Mesothelial cell of epicardium (in vitro differentiated cells): ENCODE measurements at places on chromosomes 7 and 10.

GRCh38 chr7:22849172-22849571 lies 26.5 kb upstream of the TOMM7 start:
- no peak for DNase-seq

DNA sequence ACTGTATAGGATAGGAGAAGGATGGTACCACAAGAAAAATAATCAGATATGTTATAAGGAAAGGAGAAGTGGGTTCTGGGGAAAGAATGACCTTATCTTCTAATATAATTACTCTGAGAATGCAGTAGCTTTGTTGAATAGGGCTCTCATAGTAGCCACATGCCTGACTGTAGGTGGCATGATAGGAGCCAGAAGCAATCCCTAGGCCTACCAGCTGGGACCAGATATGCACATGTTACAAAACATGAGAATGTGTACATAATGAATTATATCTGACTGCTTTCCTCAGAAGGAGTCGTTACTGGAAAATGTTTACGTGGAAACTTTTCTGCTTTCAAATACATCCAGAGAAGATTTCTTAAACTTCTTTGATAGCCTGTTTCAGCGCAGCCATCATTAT lies 53.2 kb upstream of the FAM3C start:
- DNase-seq, result no peak

DNA sequence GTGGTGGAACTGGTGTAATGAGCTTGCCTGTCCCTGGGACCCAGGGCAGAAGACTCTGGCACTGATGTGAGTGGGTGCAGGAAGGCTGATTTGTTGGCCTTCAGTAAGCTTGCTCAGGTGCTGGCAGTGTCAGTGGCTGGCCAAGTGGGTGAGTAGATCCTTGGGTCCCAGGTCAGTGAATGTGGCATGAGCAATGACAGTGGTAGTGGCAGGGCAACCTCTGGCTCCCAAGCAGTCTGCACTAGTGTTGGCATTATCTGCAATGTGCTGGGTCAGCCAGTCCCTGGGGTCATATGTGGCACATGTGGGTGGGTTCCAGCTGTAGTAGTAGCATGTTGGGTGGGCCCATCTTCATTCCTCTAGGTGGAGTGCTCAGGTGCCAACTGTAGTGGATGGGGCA lies 640.9 kb upstream of the GRM3 start:
- DNase-seq, result no peak

DNA sequence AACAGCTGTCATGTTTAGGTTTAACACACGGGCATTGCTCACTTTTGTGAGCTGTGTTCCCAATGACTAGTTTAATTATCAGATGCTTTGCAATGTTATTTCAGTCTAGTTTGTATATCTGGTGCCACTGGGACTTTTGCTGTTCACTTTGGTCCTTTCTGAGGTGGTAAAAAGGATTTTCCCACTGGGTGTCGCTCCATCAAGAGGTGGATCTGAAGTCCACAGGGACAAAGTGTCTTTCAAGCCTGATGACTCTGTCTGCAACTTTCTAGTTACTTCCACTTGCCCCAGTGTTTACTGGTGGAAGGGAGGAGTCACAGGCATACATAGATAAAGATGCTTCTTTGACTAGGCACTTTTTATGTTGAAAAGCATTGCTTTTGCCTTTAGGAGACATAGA lies 242.2 kb downstream of the HGF start:
- no peak for DNase-seq

- DNase-seq, result no peak
These were observed 429.6 kb downstream of the ADRA2A start for GRCh38 chr10:111506266-111507034.

GRCh38 chr10:46096909-46097575 lies 51.0 kb upstream of the MSMB start:
- DNase-seq, result no peak

DNA sequence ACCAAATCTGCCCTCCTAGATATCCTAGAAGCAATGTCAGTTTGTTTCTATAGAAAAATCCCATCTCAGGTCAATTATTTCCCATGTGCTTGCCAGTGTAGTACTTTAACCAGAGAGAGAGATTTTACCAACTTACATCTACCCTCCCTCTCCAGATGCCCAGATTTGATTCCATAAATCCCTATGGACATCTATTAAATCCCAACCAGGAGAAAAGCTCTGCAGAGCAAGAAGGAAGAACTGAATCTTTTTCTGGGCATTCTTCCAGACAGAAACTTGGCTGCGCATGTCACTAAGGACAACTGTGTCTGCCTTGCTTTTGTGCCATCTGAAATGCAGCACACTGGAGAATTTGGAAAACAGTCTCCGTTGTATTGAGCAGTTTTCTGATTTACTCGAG lies 597.6 kb downstream of the SORCS1 start:
- no peak for DNase-seq

GRCh38 chr7:152756116-152756515 lies 3.4 kb upstream of the ACTR3B start:
- no peak for DNase-seq

DNA sequence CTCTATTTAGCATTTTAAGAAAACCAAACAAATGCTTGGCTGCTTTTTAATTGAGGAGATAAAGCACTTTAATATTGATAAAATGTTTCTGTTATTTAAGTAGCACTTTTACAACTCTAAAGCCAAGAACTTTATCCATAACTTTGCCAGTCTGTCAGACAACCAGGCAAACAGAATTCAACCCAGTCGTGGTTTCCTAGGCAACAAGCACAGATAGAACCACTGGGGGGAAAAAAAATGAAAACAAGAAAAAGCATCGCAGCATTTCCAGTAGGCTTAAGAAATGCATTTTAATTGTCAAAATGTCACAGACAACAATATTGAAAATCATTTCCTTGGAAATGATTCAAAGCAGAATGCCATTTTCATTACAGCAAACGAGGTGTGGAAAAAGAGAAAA lies 323.4 kb downstream of the PARD3 start:
- no peak for DNase-seq

- peak; percentile 83 for DNase-seq
These were observed 47.4 kb upstream of the PRKAR1B start for GRCh38 chr7:774161-775109.

- no peak for DNase-seq
These were observed 17.6 kb upstream of the ELOVL3 start for GRCh38 chr10:102208311-102209035.

DNA sequence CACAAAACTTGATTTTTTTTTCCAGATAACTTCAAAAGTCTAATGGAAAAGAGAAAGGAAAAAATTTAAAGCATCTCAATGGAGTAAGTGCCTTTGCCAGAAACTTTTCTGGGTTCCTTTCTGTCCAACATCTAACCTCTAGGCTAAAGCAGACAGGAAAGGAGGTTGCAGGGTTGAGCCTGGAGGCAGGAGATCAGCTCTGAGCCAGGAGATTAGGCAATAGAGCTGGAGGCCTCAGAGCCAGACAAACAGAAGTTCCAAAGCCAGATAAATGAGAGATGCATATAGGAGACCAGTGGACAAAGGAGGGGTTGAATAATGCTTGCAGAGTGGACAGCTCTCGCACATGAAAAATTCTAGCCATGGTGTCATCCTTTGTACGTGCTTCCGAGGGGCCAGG lies 42.9 kb downstream of the CHN2 start:
- DNase-seq, result no peak

GRCh38 chr10:53622201-53622600 lies 849.6 kb upstream of the MBL2 start:
- no peak for DNase-seq

DNA sequence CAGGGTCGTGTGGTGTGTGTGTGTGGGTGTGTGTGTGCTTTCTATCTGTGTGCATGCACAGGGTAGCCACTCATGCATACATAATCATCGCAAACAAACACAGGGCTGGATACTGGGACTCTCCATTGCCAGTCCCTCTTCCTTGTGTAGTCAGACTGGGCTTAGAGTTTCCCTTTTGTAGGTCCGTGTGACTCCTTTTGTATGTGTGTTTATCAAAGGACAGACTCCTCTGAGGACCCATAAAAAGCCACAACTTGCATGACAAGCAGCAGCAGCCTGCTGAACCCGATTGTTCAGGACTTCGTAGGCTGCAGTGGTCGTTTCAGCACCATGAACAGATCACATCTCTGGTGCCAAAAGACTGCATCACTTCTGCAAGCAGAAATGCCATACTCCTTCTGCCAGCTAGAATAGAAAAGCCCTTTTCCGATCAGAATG lies 895 bp downstream of the VSTM2A start:
- DNase-seq, result no peak

DNA sequence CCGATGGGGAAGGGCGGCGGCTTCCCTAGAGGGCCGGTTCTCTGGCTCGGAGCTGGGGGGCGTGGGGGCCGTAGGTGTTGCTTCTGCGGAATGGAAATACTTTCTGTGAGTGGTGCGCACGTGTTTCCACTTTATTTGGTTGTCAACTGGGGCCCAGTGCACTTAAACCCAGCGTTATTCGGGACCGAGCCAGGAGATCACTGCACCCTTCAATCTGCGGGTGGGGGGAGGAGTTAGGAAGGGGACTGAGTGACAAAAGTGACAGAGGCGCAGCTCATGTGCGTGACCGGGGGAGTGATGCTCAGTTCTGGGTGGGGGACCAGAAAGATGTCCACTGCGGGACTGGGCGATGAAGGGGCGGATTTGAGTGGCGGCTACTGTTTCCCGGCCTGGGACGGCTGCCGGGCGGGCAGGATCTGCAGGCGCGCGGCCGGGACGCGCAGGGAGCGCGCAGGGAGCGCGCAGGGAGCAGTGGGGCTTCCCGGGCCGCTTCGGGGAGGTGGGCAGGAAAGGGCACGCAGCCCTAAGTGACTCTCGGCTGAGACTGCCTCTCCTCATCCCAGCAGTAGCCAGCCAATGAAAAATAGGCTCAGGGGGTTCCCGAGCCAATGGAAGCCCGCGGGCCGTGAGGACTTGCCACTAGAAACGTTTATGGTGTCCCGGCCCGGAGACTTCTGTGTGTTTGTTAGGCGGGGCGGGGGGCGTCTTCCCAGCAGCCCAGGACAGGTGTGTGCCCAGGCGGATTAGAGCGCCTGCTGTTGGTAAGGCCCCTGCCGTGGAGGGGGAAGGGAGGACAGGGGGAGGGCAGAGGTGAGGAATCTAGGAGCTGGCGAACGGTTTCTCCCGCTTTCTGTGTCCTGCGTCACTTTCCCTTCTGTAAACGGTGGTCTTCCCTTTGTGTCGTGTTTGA lies 54.3 kb upstream of the KDM7A start:
- DNase-seq, result peak; percentile 56

DNA sequence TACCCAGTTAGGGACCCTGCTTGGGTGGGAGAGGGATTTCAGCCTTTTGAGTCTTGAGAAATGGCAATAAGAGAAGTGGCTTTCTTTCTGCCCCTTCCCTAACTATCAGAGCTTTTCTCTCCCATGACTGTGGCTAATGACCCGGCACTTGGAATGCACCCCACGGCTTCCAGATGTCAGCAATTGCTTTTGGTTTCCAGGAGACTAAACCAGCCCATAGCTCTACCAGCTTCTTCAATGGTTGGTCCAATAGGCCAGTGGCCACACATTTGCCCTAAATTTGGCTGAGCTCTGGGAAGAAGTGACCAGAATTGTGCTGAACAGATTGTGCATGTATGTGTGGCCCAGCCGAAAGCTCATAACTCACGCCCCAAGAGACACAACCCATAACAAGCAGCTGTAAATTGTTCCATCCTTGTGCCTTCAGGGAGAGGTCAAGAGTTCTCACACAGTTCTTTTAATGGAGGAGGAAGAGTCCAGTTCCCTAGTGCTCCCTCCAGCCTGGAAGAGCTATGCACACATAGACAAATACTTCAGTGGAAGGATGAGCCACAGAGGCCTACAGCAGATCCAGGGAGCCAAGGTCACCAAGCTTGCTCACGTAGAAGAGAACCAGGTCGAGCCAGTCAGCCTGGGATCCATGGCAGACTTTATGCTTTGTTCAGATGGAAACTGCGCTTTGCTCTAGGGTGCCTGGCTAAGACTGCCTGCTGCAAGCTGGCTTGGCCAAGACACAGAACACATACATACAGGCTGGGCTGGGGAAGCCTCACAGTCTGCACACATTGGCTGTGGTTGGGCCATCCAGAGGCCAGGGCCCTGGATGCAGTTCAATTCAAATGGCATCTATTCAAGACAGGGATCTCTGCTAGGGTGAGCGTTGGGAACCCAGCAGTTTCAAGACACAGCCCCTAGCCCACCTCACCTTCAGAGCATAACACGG lies 131.8 kb upstream of the HABP2 start:
- no peak for DNase-seq

- DNase-seq, result no peak
These were observed 11.4 kb upstream of the IDI2 start for GRCh38 chr10:1037098-1037497.

GRCh38 chr10:49655099-49655498 lies 24.4 kb upstream of the C10orf53 start:
- DNase-seq, result no peak

DNA sequence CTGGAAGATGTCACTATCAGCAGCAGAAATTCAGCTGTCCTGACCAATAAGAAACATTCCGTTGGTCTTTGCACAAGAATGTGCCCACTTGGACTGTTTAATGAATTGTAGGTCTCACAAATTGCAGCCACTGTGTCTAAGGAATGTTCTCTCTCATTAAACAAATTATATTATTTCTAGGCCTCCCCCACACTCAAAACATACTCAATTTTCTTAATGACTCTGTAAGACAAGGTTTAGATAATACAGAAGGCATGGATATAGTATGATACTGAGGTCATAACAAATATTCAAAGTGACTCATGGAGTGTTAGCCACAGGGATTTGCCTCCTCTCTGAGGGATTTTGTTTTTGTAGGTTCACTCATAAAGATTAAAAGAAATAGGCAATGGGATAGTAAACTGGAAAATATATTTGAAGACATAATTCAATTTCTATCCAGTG lies 197.5 kb downstream of the PTN start:
- no peak for DNase-seq

DNA sequence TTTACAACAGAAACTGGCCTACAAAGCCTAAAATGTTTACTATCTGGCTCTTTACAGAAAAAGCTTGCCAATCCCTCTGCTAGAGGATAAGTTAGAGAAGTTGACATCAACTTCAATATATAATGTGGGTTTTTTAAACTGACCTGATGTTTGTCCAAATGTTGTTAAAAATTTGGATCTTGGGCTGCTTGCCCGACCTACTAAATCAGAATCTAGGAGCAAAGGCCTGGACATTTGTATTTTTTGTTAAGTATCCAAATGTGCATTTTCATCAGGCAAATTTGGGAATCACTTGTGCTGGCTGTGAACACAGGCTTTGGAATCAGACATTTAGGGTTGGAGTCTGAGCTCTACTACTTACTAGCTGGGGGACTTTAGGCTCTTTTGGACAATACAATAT lies 252.7 kb upstream of the CSTF2T start:
- DNase-seq, result no peak

- no peak for DNase-seq
These were observed 120.4 kb downstream of the PKD1L1 start for GRCh38 chr7:47827871-47828270.

GRCh38 chr7:126362746-126363145 lies 890.0 kb downstream of the GRM8 start:
- DNase-seq, result no peak

DNA sequence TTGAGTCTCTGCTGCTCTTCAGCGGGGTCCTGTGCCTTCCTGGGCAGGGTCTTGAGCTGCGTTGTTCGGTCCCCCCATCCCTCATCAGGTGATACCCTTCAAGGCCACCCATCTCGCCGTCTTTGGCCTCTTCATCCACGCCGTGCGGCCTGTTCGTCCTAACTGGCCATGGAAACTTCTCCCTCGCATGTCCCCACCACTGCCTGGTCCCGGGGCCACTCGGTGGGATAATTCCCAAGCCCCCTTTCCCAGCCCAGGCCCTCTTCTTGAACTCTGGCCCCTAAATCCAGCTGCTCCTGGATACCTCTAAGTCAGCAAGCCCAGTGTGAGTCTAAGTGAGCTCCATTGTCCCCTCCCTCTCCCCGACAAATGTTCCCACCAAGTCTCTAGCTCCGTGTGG lies 74.5 kb downstream of the CAMK1D start:
- DNase-seq, result no peak

GRCh38 chr7:53768186-53768585 lies 732.8 kb downstream of the POM121L12 start:
- DNase-seq, result no peak

- DNase-seq, result no peak
These were observed 81.5 kb upstream of the HPS1 start for GRCh38 chr10:98528166-98528804.
